ENCODE measurements at places on chromosomes 3 and 15.

- no peak for DNase-seq
Observed at GRCh38 chr15:42994546-42994945, 74.0 kb upstream of the TTBK2 start.

- no peak for DNase-seq
Observed at GRCh38 chr3:151558661-151559060, 97.8 kb upstream of the IGSF10 start.

GRCh38 chr3:13053420-13053819 is 19.8 kb downstream of the IQSEC1 start:
- no peak for DNase-seq

- DNase-seq: no peak
Observed at GRCh38 chr3:195087328-195087727, 183.6 kb downstream of the XXYLT1 start.

GRCh38 chr3:4174791-4175190 is 128.4 kb upstream of the SETMAR start:
- DNase-seq: no peak

DNA sequence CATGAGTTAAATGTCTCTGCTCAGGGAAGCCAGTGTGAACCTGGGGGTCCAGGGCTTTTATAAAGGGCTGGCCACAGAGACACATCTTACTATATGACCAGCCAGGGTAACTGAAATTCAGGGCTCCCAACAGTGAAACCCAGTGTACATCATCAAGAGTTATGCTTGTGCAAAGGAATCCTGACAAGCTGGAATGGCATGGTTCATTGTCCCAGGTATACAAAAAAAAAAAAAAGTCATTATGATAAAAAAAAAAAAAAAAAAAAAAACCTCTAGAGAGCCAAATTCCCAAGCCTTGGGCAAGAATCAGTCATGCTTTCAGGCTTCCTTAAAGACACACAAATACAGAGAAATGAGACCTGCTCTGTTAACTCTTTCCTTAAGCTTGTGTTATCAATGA is 452.0 kb downstream of the GABRG3 start:
- no peak for DNase-seq

DNA sequence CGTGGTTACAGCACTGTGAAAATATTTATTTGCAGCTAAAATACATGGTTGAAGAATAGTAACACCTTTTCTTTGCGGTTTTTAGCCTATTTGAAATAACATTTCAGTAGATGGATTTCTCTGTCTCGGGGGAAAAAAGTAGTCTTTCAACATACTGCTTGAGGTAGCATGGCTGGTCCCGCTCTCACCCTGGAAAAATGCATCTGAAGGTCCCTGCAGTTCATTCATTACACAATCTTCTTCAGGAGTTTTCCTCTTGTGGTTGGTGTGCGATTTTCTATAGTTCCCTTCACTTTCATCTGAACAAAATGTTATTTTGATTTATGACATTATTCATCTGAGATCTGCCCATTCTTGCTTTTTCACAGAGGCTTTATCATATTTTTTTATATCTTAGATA is 75.9 kb downstream of the STRIT1 start:
- peak; percentile 55 for DNase-seq

DNA sequence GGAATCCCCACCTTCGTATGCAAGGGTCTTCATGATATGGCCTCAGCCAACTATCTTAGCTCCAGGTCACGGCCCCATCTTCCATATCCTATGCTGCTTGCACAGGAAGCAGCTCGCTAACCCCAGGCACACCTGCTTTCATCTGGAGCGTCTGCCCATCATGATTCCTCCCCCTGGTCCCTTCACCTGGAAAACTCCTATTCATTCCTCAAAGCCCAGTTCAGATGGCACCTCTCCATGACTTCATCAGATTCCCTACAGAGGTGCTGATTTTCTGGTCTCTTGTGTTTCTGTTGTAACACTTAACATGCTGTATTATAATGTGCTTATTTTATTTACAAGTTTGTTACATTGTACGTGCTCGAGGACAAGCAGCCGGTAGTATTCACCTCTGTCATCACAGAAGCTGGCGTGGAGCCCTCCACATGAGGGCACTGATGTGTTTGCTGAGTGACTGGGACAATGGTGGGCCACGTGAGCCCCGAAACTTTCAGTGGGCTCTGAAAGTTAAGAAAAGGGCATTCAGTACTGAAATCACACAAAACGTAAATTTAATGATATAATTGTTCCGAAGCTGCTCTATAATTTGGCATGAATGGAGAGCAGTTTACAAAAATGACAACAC is 16.2 kb downstream of the MUC20 start:
- no peak for DNase-seq

GRCh38 chr15:27133249-27133648 is 162.3 kb downstream of the GABRG3 start:
- DNase-seq: no peak

DNA sequence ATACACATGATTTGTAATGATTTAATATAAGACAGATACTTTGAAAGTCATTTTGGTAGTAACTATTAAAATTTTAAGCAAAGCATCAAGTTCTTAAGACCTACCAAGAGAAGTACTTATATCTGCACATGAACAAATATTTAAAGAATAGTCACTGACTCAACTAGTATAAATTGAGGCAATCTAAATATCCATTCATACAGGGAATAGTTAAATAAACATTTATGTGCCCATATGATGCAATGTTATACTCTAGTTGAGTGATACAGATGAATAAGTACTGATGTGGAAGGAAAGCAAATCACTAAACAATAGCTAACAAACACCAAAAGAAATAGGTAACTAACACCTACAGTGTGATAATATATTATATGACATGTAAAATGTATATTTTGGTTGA is 527.7 kb downstream of the EPHA3 start:
- peak; percentile 13 for DNase-seq

DNA sequence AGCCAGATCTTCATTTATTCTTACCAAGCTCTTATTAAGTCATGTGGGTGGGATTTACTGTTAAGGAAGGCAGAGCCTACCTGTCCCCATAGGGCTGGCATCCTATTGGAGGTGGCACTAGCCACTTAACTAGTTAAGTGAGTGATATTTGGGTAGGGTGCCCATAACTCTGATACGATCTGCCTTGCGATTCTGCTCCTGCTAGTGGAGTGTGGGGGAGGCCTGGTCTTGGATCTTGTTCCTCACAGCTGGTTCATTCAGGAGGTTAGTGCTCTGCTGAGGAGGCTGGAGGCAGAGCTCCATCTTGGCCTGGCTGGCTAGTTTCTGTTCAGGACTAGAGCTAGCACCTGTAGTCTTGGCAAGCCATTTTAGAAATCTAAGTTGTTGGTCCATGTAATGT is 9.3 kb downstream of the BAHD1 start:
- no peak for DNase-seq

DNA sequence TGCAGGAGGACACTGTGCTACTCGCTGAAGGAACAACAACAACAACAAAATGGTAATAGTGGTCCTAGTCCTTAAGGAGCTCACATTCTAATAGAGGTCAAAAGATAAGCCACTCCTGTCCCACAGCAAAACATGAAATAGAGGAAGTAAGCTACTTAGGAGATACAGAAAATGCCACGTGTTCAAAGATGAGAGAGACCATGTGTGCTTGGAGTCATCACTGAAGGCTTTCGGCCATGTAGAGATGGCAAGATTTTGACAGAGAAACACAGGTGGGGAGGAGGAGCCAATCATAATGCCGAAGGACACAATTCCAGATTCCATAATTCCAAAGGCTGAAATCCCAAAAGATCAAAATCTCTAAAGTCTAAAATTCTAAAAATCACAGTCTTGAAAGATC is 24.8 kb upstream of the RIOX2 start:
- DNase-seq: no peak

DNA sequence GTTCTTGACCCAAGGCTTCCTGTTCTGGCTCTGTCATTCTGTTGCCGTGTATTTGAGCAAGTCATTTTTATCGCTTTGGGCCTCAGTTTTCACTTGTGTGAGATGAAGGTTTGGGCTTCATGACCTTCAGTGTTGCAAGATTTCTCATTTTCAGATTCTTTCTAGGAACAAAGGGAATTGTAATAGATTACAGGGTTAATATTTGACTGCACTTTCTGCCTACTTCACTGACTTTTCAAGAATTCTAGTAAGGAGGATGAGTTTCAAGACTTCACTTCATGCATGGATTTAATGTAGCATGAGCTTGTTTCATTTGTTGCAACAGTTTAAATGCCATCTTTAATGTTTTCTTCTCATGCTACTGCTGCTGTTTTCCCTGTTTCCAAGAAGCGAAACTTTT is 226.5 kb downstream of the NLGN1 start:
- DNase-seq: no peak

- no peak for DNase-seq
Observed at GRCh38 chr3:37941608-37942508, 48.7 kb upstream of the VILL start.

DNA sequence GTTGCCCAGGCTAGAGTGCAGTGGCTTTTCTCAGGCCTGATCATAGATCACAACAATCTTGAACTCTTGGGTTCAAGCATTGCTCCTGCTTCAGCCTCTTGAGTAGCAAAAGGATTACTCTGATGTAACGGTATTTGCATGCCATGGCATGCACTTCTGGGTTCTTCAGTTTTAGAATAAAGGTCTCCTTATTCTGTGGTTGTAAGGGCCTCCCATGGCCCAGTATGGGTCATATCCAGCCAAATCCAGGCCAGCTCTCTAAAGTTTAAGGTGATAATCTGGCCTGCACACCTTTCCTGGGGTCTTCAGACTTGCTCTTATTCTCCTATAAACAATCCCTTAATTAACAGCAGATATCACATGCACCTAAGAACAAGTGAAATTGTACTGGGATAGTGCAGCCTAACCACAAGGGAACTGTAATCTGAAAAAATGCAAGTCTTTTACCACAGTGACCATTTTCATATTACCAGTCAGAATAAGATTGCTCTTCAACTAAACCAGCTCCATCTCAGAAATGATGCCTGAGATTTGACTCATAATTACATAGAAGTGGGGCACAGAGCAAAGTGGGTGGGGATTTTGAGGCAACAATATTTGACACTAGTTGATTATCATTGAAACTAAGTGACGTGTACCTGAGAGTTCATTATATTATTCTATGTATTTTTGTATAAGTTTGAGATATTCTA is 25.4 kb downstream of the COMMD2 start:
- DNase-seq: no peak

GRCh38 chr15:58357529-58358476 is 74.0 kb upstream of the LIPC start:
- no peak for DNase-seq

DNA sequence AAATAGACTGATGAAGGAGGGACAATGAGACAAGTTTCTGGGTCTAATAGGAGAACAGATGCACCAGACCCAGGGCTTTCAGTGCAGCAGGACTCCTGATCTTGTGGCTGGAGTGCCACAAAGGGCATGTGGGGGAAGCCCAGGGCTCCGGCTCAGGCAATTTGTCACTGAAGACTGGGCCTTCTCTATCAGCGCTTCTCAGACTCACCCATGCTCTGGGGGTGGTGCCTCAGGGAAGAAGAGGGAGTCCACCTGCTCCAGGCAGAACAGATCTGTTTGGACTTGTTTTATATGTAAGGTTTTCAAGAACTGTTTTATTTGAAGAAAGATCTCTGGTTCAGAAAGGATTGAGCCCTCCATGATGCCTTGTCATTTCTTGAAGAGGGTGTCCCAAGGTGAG is 112.4 kb upstream of the TLE3 start:
- DNase-seq: no peak

- no peak for DNase-seq
Observed at GRCh38 chr3:147396712-147397046, 9.7 kb downstream of the ZIC4 start.

DNA sequence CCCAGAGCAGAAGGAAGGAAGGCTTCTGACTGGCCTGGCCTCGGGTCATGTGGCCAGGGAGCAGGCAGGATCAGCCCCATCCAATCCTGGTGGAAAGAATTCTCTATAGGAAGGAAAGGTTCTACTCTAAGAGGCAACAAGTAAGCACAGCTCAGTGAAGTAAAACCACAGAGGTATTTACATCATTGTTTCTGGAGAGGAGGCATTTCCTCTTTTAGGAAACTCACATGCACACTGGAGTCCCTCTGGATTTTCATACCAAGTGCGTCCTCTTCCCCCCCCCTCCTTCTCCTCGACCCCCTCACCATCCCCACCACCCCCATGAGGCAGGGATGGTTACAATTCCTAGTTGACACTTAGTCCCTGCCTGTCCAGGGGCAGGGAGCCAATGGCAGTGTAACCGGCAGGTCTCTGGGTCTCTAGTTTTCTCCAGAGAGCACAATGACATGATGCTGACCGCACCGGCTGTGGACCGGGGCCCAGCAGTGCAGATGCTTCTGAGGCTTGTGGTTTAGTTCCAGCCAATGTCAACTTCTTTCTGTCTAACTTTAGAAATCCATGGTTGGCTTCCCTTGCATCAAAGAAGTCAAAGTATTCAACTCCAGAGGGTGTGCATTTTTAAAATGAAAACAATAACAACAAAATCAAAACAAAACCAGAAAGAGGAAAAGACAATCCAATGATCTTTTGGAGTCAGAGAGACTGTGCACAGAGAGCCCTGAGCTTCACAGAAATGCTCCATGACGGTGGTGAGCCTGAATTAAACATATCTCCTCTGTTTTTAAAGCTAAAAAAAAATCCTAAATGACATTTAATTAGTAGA is 230.3 kb upstream of the TLE3 start:
- peak; percentile 26 for DNase-seq

DNA sequence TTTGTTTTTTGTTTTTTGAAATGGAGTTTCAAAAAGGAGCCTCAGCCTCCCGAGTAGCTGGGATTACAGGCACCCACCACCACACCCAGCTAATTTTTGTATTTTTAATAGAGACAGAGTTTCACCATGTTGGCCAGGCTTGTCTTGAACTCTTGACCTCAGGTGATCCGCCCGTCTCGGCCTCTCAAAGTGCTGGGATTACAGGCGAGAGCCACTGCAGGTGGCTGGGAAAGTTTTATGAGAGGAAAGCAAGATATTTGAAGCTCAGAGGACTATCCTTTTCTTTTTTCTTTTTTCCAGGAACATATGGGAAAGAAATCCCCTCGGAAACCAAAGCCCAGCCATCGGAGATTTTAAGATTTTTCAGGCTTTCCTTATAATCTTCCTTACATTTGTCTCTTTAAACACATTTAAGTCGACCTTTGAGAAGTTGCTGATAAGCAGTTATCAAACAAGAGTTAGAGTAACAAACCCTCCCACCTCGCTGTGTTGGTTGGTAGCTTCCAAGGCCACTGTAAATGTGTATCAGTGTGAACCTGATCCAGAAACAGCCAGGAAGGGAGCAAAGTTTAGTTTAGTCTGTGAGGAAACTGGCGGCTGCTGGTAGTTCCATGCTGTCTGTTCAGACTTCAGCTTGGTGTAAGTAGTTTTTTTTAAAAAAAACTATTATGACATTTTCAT is 34.5 kb upstream of the MAP3K13 start:
- no peak for DNase-seq

All from MCF 10A (cell line).